Activated CD4-positive, alpha-beta T cell treated with anti-CD3 and anti-CD28 coated beads for 36 hours (primary cell): ENCODE measurements at places on chromosomes 11 and 22.
A peak's percentile ranks its signal among the peaks of the same experiment; 100 is the strongest.

DNA sequence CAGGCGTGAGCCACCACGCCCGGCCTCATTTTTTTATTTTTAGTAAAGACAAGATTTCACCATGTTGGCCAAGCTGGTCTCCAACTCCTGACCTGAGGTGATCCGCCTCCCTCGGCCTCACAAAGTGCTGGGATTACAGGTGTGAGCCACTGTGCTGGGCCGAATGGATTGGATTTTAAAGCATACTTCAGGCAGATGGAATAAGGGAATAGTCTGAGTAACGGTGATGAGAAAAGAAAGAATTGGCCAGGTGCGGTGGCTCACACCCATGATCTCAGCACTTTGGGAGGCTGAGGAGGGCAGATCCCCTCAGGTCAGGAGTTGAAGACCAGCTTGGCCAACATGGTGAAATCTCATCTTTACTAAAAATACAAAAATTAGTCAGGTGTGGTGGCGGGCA, 2.1 kb upstream of the CBL start:
- no peak for DNase-seq

DNA sequence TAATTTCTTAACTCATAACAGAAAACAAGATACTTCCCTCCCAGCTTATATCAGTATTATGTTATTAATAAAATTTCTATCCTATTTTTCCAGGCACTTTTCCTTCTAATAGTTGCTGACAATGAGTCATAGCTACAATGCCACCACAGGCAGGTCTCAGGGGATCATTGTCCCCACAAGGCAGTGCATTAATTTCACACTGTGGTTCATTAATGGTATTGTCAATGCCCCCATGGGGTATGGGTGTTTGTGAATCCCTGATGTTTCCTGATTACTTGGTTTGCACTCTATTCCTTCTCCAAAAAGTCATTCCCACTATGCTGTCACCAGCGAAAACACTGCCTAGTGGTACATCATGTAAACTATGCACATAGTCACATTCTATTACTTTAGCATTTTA, 345.5 kb upstream of the CTSC start:
- no peak for DNase-seq

DNA sequence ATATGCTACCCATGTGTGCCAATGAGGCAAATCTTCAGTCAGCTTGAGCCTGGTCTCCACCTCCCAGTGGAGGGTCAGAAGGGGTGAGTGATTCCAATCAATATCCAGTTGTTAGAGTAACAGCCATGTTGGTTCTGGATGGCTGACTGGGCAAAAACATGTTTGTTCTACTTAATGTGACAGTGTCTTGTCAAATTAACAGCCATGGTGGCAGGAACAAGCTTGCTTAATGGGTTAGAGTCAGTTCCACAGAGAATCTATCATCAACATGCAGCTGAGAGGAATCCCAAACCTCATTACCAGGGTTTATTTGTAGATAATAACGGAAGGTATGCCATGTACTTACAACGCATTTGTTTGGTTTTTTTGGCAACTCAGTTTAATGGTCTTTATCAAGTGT, 133.2 kb downstream of the SLC17A6 start:
- no peak for DNase-seq

- DNase-seq, result no peak
These were observed 670.0 kb upstream of the CCDC90B start for GRCh38 chr11:83956119-83956697.

DNA sequence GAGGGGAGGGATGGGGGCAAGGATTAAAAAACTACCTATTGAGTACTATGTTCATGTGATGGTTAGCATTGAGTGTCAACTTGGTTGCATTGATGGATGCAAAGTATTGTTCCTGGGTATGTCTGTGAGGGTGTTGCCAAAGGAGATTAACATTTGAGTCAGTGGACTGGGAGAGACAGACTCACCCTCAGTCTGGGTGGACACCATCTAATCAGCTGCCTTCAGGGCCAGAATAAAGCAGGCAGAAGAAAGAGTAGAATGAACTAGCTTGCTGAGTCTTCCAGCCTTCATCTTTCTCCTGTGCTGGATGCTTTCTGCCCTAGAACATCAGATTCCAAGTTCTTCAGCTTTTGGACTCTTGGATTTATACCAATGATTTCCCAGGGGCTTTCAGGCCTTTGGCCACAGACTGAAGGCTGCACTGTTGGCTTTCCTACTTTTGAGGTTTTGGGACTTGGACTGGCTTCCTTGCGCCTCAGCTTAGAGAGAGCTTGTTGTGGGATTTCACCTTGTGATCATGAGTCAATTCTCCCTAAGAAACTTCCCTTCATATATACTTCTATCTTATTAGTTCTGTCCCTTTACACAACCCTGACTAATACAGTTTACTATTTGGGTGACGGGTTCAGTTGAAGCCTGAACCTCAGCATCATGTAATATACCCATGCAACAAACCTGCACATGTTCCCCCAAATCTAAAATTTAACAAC, 70.2 kb downstream of the MTNR1B start:
- no peak for DNase-seq

DNA sequence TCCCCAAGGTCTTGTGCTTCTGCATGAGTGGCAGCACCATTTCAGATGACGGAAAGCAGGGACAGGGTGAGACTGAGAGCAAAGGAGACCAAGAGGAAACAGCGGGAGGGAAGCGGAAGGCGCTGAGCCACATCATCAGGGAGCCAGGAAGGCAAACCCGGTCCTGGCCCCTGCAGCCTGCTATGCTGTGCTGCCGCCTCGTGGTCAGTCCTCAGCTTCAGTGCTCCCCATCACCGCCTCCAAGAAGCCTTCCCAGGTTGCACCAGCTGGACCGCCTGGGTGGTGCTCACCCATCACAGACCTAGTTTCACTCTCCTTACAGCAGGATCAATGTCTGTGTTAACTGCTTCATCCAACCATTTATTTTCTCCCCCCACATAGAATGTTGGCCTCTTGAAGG, 73.0 kb upstream of the PHF21B start:
- peak; percentile 62 for DNase-seq

DNA sequence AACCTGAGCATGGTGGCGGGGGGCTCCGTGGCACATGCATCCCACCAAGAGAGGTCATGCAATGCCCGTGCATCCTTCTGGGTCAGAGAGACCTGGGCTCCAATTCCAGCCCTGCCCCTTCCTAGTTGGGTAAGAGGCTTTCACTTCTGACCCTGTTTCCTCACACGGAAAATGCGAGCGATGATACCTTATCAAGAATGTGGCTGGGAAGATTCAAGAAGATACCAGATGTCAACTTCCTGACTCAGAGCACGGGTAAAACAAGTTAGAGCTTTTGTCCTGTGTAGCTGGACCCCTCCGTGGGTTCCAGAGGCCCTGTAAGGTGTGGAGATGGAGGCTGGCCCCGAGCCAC, 8.7 kb upstream of the DGKZ start:
- no peak for DNase-seq

GRCh38 chr11:13286279-13286821, 8.8 kb downstream of the BMAL1 start:
- DNase-seq, result no peak
